ENCODE measurements at places on chromosomes 2 and 18. TPM values are rescaled to one million over a fixed set of nuclear protein-coding genes. Genes with fewer than 3 reads are reported as not detected.

DNA sequence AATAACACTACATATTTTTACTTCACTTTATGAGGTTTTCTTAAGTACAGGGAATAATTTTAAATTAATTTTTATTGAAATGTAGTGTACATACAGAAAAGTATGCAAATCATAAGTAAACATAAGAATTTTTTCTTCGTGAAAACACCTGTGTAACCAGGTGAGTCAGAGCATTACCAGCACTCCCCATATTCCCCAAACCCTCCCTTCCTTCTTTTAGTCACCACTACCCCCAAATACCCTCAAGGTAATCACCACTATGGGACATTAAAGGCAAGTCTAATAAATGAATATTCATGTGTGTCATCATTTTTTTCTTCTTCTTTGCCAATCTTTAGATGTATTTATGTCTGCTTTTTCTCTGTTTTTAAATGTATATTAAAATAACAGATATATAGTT is 139.9 kb upstream of the LTBP1 start:
- no peak for DNase-seq

DNA sequence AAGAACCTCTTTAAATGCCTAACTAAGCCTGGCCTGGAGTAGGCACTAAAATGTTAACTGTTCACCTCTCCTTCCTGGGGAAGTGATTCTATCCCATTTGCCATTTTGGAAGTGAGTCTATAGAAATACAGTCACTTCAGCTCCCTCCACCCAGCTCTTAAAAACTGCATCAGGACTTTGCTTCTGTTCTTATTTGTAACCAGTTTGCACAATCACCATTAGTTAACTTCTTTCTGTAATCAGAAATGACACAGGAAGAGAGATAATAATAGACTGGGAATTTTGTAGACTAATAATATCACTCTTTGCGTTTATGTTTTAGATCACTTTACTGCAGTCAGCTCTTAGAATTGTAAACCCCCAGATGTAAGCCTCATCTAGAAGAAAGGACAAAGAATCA is 16.0 kb upstream of the MARCO start:
- DNase-seq, result no peak

- DNase-seq, result no peak
Observed at GRCh38 chr18:8847066-8847755, 141.9 kb downstream of the MTCL1 start.

DNA sequence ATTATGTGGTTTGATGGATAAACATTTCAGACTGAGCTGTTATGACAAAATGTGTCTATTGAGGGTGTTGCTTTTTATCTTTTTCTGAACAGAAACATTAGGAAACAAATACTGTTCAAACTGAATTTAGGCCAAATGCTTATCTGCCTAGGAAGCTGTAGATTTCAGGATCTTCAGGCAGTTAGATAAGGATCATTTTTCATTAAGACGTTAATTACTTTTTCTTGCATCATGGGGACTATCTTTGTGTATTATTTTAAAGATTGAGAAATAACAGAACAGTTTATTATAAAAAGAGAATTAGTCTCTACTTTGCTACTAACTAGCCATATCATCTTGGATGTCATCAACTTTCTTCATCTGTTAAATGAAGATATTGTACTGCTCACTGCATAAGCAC is 107.5 kb downstream of the TTC27 start:
- DNase-seq, result no peak

DNA sequence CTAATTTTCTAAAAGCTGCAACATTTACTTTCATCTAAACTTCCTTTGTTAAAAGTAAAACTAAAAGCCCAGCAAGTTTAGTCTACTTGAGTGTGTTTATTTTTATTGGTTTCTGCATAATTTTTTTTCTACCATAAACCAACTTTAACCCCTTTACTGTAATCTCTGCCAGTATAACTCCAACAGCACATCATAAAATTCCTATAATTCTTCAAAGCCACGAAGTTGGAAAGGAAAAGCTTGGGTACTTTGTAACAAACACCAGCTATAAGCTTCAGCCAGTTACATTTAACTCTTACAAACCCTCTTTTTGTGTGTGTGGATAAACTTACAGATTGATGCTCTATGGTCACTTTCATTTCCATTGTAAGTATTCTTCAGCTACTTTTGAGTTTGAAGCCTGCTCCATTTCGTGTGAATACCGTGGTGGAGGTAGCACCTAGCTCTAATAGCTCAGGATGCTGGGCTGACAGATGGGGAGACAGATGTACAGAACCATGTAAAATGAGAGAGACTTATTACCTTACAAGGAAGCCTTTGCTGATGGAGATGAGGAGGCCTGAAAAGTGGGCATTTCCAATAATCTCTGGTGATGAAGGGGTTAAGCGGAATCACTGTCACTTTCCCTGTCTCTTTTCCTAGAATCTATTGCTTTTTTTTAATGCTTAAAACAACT is 42.5 kb downstream of the ZEB2 start:
- no peak for DNase-seq

DNA sequence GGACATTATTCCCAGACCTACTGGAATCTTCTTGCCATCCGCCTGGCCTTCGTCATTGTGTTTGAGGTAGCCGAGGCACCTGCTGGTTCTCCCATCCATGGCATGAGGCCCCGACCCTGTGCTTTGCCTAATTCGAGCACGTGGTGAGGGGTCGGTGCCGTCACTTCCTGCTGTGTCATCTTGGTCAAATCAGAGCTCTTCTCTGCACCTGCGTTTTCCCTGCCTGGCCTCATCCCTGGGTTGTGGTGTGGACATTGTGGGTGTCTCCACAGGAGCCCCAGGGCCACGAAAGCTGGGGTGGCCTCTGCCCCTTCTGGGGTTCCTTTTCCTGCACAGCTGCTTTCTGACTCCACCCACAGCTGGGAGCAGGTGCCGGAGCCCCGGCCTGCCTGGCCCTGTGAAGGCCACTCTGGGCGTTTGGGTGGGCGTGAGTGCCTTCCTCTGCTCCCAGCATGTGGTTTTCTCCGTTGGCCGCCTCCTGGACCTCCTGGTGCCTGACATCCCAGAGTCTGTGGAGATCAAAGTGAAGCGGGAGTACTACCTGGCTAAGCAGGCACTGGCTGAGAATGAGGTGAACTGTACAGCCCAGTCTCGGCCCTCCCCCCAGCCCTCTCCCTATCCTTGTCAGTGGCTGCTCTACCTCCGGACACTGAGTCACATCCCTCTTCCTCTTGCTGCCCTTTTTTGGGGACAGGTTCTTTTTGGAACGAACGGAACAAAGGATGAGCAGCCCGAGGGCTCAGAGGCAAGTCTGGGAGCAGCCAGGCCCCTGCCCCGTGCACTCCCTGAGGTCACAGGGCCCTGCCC is 34.9 kb downstream of the ANO7 start:
- DNase-seq, result no peak

- no peak for DNase-seq
Observed at GRCh38 chr2:2719015-2719414, 387.9 kb upstream of the MYT1L start.

DNA sequence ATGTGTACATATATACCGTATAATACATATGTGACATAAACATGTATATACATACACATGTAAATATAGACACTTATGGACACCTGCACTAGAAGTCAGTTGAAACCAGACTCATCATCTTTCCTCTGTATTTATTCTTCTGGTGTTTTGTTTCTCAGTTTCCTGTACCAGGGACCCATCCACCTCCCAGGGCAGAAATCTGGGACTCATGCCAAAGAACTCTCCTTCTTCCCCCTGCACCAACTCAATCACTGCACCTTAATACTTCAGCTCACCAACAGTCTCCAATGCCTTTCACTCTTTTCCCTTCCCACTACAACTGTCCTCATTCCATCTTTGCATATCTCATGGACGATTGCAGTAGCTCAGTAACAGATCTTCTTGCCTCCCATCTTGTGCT is 428.0 kb downstream of the FBXO15 start:
- DNase-seq, result no peak

GRCh38 chr2:239747274-239747673 is 277.9 kb downstream of the NDUFA10 start:
- DNase-seq, result no peak

DNA sequence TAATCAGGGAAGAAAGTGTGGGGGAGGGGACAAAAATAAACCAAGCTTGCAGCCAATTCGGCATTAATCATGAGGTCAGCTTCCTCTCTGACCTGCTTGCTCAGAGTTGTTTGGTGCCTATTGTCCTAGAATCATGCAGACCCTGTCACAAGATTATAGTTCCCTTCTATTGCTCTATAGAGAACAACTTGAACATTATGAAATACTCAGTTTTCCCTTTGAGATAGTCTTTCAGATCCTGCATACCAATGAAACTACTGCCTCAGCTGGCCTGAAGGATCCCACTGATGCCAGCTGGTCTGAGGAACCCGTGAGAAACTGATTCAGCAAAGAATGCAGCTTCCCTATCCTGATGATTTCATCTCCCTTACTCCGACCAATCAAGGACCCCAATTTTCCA is 955 bp upstream of the BBS5 start:
- no peak for DNase-seq

- DNase-seq, result no peak
Observed at GRCh38 chr18:49223837-49224529, 236.5 kb downstream of the DYM start.

DNA sequence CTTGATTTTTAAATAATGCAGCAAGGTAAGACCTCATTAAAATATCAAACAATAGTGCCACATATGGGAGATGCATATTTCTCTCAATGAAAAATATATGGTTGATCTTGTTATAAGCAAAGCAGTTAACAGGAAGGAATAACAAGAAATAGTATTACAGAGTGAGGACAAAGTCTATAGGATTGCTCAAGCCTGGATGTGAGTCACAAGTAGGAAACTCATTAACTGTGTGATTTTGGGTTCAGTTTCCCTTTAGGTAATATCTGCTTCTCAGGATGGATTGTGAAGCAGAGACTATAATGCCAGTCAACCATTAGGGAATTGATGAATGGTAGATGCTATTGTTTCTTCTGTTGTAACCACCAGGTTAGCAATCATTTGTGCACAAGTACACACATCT is 42.9 kb upstream of the SPHKAP start:
- DNase-seq, result no peak

DNA sequence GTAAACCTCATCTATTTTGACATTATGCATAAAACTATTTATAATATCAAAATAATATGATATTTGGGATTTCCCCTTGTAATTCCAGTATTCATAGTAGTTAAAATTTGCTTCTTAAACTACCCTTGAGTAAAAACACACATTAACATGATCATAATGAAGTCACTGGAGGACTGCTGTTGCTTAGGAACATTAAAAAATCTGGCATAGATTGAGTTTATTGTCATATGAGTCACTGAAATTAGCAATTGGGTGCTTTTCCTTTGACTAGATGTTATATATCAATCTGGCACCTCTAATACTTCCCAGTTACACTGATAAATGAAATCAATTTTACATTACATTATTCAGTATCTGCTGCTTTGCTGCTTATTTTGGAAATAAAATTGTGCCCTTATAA is 57.0 kb upstream of the ZC3H15 start:
- DNase-seq, result no peak

DNA sequence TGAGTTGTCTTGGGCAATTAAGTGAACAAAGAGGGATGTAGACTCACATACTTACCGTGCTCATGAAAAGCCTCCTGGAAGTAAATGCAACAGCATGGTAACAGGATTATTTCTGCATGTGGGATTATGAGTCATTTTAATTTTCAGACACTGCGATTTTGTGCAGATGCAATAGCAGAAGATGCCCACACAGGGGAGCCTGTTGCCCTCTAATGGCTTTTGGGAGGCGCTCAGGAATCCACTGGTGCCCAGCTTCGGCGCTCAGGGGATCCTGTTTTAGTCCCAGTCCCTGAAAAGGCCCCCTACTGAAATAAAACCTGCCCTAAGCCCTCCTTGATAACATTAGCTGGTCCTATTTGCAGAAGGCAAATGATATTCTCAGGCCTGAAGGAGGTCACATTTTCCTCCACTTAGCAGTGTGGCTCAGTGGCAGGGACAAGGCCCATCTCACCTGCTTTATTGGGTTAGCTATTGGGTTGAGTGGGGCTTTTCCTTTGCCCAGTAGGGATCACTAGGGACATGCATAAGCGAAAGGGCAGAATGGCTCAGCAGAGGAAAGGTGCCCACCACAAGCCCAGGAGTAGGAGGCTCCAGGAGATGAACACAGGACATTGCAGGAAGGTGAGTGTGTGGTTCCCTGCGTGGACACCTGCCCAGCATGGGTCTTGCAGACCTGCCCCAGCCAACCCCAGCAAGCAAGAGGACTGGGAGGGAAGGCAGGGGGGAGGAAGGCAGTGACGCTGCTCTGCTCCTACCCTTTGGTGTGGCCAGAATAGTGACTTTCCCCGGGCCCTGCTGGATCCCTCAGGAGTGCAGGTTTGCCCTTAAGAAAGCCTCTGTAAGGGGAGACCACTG is 26.5 kb upstream of the KCNS3 start:
- peak; percentile 24 for DNase-seq

GRCh38 chr18:43435851-43436250 is 158.6 kb upstream of the SYT4 start:
- DNase-seq, result no peak

- DNase-seq, result no peak
Observed at GRCh38 chr18:10116574-10116973, 202.8 kb downstream of the VAPA start.

GRCh38 chr18:33878213-33878612 is 300.2 kb downstream of the ASXL3 start:
- DNase-seq, result no peak

DNA sequence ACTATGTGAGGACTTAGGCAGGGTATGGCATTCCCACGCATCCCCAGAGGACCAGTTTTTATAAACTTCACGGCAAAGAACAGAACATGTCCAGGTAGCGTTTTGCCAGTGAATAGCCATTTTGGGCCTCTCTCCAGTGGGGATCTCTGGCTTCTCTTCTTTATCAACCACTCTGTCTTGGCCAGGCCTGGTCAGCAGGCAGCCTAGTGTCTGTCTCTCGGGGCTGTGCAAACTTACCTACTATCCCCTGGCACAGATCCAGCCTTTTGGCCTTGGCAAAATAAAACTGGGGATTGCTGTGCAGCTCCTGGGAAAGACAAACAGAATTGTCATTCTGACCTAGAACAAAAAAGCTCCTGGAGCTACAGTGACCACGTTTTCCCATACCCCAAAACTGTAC is 14.5 kb downstream of the CAPN14 start:
- DNase-seq, result no peak

Gene EMILIN1
- 0.78 TPM for total RNA-seq

Gene MAL
- 62.8 TPM for total RNA-seq

Gene CTAGE1
- total RNA-seq, result not detected

Gene FSHR
- total RNA-seq, result not detected

Gene KATNAL2
- total RNA-seq, result 2.0 TPM

Gene ATP5F1A
- total RNA-seq, result 452 TPM

Gene G6PC2
- not detected for total RNA-seq

Gene SPC25
- 50.5 TPM for total RNA-seq

Gene RRM2
- 413 TPM for total RNA-seq

Gene L3MBTL4
- total RNA-seq, result 0.55 TPM

Gene DYSF
- 0.23 TPM for total RNA-seq
